ENCODE measurements at places on chromosomes 2 and 18.
A peak's percentile ranks its signal among the peaks of the same experiment; 100 is the strongest.

DNA sequence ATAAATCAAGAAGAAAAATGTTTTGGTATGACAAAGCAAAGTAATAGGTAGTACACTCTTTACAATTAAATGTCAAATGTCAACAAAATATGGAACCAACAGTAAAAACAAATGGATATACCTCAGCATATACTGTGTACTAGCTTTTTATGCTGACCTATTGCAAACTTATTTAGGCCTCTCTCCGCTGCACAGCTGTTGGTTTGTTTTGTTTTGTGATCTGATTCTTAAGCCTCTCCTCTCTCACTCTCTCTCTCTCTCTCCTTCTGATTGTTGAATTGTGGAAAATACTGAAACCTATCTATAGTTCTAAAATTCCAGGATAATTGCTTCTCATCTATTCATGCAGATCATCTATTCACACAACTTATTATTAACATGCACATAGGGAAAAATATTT, 154.9 kb upstream of the ARHGAP28 start:
- DNase-seq = no peak

DNA sequence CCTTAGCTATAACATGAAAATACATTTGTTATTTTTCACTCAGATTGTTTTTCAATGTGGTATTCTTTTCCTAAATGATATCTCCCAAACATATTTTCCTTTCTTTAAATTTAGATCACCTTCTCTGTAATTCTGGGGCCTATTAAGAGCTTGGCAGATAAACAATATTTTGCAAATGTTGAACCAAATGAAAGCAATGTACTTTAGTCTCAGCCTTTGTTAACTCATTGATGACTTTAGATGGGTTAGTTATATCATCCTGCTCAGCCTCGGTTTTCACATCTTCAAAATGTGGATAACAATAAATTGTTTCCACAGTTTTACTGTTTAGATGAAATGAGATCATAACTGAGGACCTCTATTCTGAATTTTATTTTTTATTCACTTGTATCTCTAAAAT, 1205.2 kb downstream of the SUCLG1 start:
- no peak for DNase-seq

GRCh38 chr2:112803691-112804521, 19.6 kb upstream of the IL1A start:
- DNase-seq = no peak

DNA sequence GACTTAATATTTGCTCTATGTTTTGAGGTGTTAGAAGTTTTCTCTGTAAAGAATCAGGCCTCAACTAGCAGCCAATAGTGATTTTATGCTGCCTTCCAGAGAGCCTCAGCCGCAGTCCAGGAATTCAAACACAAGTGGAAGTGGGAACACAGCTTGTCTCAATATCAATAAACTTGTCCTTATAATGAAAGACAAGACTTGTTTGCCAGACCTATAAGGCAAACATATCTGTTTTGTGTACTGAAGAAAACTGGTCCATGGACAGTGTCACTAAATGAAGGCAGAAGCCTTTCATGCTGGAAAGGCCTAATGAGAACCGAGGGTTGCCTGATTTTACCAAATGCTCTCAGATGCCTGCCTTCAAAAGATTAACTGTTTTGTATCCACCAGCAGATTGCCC, 182.2 kb downstream of the EPHA4 start:
- DNase-seq = no peak

DNA sequence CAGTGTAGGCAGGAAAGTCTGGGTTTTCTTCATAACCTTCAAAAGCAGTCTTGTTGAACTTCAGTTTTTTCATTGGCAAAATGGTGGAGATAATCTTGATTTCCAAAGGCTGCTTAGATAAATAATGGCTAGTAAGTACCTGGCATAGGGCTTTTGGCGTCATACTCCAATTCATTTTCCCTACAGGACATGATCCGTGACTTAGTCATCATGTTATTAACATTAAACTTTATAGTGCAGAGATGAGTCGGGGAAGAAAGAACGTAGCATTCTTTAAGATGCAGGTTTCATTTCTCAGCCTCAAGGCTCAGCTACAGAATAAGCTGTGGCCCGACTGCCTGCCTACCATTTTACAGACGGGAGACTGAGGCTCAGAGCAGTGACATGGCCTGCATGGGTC, 64.0 kb downstream of the RALBP1 start:
- no peak for DNase-seq

GRCh38 chr2:32960647-32961403, 14.1 kb downstream of the LTBP1 start:
- no peak for DNase-seq

DNA sequence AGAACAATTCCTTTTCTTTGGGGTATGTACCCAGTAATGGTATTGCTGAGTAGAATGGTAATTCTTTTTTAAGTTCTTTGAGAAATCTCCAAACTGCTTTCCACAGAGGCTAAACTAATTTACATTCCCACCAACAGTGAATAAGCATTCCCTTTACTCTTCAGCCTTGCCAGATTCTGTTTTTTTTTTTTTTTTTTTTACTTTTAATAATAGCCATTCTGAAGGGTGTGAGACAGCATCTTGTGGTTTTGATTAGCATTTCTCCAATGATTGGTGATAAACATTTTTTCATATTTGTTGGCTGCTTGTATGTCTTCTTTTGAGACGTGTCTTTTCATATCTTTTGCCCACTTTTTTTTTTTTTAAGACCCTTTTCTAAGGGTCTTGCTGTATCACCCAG, 137.4 kb downstream of the RTN4 start:
- DNase-seq = no peak

DNA sequence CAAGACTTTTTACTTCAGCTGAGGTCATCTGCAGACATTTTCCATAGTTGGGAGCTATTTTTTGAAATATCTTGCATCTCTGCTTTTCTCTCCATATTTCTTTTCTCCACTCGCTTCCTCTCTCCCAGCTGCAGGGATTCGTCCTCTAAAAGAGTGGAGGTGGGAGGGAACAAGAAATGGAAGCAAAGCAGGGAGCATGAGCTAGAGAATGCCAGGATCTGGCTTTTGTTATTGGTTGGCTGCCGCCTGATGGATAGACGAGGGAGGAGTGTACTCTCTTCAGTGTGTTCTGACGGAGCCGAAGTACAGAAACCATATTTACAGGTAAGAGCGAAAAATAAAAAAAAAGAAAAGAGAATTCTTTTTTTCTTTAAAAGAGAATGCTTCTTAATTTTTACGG, at the start of gene CSRNP3:
TSS of gene CSRNP3 (plus strand) at position 282 of the 400 bp plus-strand sequence. CDS start 125,368 bp downstream, outside the sequence.
- no peak for DNase-seq

GRCh38 chr2:181861379-181861778, 30.2 kb upstream of the ITPRID2 start:
- DNase-seq = no peak

GRCh38 chr2:126893606-126894005, 5.1 kb upstream of the TEX51 start:
- peak; percentile 47 for DNase-seq

GRCh38 chr2:1704631-1705556, 39.4 kb downstream of the PXDN start:
- no peak for DNase-seq

GRCh38 chr2:239763433-239764097, 261.6 kb downstream of the NDUFA10 start:
- peak; percentile 34 for DNase-seq

- DNase-seq = no peak
Observed at GRCh38 chr18:13545955-13546354, 180.4 kb downstream of the FAM210A start.

GRCh38 chr18:57095884-57096283, 51.0 kb upstream of the BOD1L2 start:
- no peak for DNase-seq

DNA sequence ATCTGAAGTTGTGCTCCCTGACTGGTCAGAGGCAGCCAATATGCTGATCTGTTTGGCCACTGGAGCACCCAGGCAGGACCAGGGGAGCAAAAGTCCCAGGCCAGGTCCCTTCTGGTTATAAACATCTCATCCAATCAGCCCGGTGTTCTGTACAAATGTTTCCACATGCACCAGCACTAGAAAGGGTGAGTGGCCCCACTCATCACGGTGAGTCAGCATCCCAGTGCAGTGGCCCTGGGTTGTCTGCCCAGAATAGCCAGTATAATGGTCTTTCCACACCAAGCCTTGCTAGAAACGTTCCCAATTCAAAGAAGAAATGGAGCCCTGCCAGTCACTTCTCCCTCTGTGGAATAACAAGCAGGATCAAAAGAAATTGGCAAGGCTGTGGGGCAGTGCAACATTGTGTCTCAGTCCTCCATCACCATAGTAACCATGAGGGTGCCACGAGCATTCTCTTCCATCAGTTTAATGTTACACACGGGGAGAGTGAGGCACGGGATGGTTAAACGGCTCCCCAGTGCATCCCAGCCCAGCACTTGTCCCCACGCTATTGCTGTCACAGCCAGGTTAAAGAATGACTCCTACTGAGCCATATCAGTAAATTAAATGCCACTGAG, 174.9 kb downstream of the SEPTIN10 start:
- peak; percentile 10 for DNase-seq

DNA sequence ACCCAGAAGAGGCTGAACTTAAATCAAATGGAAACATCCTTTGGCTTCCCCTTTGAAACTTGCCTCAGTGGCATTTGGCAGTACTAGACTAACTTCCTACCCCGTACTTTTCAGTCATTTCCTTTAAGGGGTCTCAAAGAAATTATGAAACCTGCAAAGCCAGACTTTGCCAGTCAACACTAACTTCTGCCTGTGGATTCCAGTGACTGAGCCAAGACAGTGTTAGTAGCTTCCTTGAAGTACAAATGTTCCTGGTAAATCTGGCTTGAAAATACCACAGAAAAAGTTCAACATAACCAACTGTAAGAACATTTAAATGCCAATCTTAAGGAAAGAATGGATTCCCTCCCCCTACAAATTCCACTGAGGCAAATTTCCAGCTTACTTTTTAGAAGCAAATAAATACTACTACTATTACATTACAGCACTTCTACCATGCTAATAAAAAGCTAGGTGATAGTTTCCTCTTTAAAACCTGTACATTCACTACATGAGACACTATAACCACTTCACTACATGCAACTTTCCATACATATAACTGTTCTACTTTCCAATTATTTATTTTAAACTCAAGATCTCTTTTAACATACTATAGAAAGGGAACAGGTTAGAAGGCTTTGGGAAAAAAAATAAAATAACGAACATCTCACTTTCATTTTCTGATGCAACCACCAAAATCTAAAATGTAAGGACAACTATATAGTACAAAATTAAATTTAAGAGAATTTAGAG, 2.4 kb downstream of the PELI1 start:
- DNase-seq = no peak

All from activated effector memory CD4-positive, alpha-beta T cell treated with anti-CD3 and anti-CD28 coated beads, Interleukin-2, amount 50 U/mL, for 16 hours (primary cell).